OCI-LY7 (cell line): ENCODE measurements at places on chromosomes 6 and 20. TPM values are rescaled to one million over a fixed set of nuclear protein-coding genes. Genes with fewer than 3 reads are reported as not detected.

Gene ARID1B
- total RNA-seq: 164 and 170 TPM in 2 replicates

Gene TRERF1
- 12.2 and 12.9 TPM in 2 replicates for total RNA-seq

Gene RUNX2
- total RNA-seq: 0.13 and 0.27 TPM in 2 replicates

DNA sequence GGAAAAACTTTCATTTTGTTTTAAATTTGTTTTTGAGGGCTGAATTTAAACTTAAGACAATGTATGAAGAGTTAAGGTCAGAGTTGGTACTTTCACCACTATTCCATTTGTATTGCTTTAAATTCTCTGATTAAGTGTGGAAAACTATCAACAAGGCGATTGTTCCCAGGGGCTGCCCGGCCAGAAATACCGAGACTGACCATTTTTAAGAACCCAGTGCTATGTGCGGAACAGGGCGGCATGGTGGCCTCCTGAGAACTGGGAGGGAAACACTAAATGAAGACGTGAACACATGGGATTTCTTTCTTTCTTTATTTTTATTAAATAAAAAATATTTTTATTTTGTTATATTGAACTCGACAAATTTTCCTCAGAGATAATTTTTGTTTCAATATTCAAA, 221.2 kb upstream of the QKI start:
- no peak for DNase-seq

GRCh38 chr20:5268449-5268848, 48.3 kb downstream of the PROKR2 start:
- no peak for DNase-seq

DNA sequence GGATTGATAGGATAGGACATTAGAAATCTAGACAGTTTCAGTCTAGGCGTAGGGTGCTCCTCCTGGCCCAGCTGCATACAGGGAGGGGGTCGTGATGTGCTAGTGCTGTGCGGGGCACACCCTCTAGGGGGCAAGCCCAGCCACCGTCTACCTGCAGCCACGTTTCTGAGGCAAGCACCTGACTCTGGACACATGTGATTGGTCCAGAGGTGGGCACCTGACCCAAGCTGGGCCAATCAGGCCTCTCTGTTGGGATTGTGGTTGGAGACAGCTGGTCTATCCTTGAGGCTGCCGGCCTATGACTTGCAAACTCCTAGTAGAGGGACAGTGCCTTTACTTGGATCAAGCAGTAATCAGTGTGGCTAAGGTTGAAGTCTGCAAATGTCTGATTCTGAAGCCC, 317.1 kb downstream of the BMP7 start:
- DNase-seq: peak; percentile 39

DNA sequence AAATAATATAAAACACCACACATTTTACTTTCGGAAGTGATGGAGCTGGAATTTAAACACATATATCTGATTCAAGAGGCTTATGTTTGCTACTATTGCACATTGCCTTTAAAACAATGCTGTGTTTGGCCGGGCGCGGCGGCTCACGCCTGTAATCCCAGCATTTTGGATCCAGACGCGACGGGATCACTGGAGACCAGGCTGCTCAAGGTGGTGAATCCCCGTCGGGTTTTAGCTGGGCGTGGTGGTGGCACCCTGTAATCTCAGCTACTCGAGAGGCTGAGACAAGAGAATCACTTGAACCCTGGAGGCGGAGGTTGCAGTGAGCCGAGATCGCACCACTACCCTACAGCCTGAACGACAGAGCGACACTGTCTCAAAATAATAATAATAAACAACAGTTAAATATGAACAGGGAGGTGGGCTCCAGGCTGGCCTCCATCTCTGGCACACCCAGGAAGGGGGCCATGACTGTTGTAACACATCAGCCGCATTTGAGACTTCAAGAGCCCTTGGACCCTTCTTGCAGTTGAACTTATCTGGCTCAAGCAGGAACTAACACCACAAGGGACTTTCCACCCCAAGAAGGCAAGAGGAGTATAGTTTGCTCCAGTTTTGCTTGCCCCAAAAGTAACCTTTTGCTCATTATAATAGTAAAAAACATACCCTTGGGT, 127.1 kb upstream of the ZNF184 start:
- no peak for DNase-seq

DNA sequence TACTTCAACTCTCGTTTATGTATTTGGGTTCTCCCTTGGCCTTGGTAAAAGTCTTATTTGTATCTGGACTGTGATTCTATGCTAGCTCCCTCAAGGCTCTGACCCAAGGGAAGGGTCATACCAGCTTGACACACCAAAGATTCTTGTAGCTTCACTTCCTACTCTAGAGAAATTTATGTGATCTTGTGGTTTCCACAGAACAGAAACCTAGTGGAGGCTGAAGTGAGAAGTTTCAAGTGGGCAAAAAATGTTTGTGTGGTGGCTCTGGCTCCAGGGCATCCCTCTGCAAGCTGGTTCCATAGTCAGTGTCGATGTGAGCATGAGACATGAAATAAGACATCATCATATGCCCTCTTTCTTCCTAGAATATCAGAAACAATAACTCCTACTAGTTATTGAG, 48.1 kb upstream of the TNFRSF21 start:
- DNase-seq: peak; percentile 59

DNA sequence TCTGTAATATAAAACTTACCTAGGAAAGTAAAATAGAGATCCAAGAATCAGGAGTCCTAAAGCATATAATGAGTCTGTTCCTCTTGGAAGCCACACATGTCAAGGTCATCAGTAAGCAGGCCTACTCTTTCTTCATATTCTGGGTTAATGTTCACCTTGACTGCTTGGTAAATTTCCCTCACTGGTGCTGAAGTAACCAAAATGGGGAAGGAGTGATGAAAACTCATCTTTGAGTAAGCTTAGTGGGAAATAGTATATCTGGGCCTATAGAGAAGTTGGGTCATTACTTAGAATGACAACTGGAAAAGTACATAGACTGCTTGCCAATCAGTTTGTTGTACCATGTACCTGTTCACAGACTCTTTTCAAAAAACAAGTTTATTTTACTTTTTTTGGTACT, 6.6 kb downstream of the TSPYL4 start:
- no peak for DNase-seq

DNA sequence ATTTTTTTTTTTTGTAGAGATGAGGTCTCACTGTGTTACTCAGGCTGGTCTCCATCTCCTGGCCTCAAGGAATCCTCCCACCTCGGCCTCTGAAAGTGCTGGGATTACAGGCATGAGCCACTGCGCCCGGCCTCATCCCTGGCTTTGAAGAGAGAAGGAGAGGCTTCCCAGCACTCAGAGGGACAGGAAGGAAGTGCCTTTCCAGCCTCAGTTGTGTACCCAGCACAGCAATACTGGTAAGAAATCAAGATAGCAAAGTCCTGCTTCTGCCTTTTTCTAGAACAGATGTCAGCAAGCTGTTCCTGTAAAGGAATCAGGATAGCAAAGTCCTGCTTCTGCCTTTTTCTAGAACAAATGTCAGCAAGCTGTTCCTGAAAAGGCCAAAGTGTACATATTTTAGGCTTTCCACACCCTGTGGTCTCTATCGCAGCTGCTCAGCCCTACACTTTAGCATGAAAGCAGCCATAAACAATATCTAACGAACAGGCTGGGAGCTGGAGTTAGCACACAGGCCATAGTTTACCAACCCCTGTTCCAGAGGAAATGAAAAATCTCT, 6.3 kb upstream of the PLTP start:
- no peak for DNase-seq

- DNase-seq: peak; percentile 76
Observed at GRCh38 chr20:24842918-24843715, 106.0 kb upstream of the CST7 start.
